ENCODE measurements at places on chromosomes 12 and 14. TPM values are rescaled to one million over a fixed set of nuclear protein-coding genes. Genes with fewer than 3 reads are reported as not detected.

The SLC5A8 gene
- polyA plus RNA-seq = not detected

The GSG1 gene
- not detected for polyA plus RNA-seq

The LGALS3 gene
- polyA plus RNA-seq = 0.18 TPM

The PAX9 gene
- not detected for polyA plus RNA-seq

The MTERF2 gene
- 4.4 TPM for polyA plus RNA-seq

The OR6C1 gene
- not detected for polyA plus RNA-seq

All from naive thymus-derived CD8-positive, alpha-beta T cell (primary cell).